ENCODE measurements at places on chromosomes 4 and X.

DNA sequence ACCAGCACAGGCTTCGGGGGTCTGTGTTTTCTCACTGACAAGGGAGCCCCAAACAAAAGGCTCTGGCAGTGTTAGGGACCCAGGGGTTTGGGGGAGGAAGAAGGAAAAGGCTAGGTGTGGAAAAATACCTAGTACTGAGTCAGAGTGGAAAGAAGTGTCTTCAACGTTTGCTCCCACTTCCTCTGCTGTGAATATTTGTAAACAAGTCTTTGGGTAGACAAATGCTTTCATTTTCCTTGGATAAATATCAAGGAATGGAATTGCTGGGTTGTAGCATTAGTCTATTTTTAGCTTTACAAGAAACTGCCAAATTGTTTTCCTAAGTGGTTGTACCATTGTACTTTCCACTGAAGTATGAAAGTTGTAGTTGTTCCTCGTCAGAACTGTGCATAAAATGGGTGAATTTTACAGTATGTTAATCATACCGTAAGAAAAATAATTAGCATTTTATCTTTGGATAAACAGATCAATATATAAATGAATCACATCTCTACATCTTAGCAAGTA lies 17.4 kb downstream of the COL4A5 start:
- DNase-seq = no peak

DNA sequence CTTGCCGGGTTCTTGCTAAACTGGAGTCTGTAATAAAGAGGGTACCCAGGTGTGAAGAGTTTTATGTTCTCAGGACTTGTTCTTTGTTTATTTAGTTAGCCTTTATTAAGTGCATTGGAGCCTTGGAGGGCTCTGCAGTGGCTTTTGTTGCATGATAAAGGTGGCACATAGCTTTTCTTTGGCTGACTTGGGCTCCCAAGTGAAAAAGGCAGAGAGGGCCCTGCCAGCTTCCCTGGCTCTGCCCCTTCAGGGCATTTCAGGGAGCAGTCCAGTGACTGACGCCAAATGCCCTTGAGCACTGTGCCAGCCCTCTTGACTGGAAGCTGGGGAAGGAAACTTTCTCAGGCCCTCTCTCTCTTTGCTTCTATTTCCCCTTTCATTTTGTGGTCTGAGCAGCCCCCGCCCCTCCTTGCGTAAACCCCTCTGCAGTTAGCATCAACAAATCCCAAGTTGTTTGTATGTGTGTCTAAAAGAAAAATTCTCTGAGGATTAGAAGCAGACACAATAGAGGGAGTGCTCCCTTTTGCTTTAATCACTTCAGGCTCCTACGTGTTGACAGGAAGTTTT lies 152.2 kb downstream of the NHS start:
- peak; percentile 7 for DNase-seq

DNA sequence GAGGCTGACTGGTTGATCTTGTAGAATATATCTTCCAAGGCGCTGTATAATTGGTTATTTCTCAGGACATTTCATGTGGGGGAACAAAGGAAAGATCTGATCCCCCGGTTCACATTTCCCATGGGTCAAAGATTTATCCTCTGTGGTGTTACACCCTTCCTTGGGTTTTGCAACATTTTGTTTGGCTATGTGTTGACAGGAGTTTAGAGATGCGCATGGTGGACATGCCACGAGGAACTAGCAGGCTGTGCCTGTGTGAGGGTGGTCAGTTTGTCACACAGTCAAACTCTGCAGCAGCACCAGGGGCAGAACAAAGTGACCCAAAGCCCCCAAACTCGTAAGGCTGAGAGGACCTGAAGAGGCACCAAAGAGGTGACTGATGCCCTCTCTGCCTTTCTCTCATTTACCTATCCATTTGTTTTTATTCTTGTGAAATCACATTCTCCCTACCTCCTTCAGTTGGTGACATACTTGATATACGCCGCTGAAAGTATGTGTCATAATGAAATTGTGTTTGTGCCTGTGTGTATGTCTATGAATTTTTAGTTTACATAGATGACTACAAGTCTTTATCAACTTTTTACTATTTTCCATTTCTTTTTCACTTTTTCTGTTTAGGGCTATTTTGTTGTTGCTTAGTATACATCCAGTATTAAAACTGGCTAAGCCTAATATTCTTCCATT lies 164.7 kb downstream of the SPCS3 start:
- no peak for DNase-seq

- DNase-seq = no peak
These were observed 1947.1 kb upstream of the TENM3 start for GRCh38 chr4:180296036-180296599.

DNA sequence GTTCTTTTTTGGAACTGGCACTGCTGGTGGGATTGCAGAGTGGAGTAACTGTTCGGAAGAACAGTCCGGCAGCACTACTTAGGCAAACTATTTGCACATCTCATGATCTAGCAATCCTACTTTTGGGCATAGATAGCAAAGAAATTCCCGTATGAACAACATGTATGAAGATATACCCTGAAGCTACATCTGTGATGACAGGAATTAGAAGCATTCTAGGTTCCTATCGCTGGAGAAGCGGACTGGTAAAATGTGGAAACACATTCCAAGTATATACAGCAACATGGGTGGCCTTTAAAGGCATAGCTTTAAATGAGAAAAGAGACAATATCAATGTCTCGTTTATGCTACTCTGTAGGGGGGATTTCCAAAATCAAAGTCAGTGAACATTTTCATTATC lies 3.1 kb downstream of the DCAF16 start:
- DNase-seq = no peak

GRCh38 chr4:41385481-41385880 lies 128.8 kb downstream of the UCHL1 start:
- DNase-seq = no peak

- no peak for DNase-seq
These were observed 202.6 kb downstream of the TMA16 start for GRCh38 chr4:163697121-163697520.

DNA sequence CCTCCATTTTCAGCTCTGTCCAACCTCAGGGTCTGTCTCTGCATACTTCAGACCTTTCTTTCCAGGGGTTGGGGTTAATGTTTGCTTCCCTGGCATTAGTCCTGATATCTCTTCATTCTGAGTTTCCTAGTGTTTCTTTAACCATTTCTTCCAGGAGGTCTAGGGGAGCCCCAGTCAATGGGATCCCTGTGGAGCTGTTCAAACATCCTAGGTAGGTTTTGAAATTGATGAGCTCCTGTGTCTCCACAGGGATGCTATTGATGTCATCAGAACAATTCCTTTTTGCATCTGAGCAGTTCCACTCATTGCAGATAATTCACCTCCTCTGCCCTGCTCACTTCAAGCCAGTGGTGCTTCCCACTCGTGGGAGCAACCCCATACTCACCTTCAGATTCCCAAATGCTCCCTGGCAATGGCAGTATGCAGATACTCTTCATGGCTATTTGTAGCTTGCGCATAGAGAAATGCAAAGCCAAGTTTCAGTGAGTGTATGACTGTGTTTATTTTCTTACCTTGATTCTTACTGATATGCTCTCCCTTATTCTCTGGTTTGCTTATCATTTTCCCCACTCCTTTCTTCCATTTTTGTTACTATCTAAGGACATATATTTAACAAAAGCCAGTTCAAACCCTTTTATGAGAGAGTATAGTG lies 33.7 kb upstream of the LIMCH1 start:
- DNase-seq = no peak

- DNase-seq = no peak
These were observed 765 bp upstream of the DGKK start for GRCh38 chrX:50471390-50471789.

DNA sequence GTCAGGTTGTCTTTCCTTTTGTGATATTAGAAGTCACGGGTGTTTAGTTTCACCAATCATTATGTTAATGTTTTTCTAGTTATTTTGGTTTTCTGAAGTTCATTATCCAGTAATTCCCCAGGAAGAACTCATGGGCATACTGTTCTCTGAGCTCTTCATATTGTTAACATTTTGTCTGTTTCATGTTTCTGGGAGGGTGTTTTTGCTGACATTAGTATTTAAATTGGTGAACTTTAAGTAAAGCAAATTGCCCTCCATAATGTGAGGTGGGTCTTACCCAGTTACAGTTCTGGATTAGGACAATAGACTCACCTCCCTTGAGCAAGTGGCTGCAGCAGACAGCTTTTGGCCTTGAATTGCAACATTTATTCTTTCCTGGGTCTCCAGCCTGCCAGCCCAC lies 163.4 kb downstream of the GPAT3 start:
- no peak for DNase-seq

- no peak for DNase-seq
These were observed 230.9 kb downstream of the C4orf33 start for GRCh38 chr4:129326571-129327460.

DNA sequence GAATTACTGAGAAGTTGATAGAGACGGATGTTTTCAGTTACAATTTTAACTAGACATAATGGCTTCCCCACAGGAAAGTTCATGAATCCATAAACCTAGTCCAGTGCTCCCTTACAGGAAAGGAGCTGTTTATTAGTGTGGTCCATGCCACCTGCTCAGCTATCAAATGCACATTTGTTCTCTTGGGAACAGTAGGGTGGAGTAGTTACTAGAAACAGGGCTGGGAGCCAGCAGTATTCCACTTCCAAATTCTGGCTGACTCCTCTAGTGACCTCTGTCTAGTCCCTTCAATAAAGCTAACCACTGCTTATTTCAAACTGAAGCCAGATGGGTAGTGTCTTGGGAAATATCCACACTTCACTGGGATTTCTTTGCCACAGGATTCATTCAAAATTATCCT lies 88.4 kb upstream of the TLL1 start:
- DNase-seq = peak; percentile 17

GRCh38 chr4:36251983-36252382 lies 7.7 kb upstream of the ARAP2 start:
- DNase-seq = no peak

GRCh38 chr4:72767618-72768302 lies 198.7 kb upstream of the ADAMTS3 start:
- no peak for DNase-seq

DNA sequence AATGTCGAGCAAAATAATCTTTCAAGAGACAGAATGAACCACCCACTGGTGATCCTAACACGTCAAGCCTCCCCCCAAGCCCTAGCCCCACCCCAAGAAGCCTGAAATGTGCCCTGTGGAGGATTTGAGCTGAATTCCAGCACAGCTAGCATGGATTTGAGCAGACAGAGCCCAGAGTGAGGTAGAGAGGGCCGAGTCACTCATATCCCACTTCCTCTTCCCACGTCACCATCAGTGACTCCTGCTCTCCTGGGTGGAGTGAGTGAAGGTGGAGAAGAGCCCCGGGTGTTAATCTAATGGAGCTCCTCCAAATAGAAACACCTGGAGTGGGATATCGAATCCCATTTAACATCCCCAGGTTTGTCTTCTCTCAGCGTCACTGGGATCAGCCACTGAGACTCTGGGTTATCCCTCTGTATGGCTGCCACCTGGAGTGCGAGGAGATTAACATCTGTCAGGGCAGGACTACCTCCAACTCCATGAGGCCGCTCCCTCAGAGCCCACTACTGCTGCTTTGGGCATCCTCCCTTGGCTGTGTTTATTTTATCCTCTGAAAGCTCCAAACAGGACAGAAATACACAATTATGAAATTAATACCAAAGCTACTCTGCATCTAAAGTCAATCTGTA lies 136.6 kb downstream of the NWD2 start:
- DNase-seq = no peak

- no peak for DNase-seq
These were observed 6.7 kb downstream of the SUV39H1 start for GRCh38 chrX:48703228-48703627.

DNA sequence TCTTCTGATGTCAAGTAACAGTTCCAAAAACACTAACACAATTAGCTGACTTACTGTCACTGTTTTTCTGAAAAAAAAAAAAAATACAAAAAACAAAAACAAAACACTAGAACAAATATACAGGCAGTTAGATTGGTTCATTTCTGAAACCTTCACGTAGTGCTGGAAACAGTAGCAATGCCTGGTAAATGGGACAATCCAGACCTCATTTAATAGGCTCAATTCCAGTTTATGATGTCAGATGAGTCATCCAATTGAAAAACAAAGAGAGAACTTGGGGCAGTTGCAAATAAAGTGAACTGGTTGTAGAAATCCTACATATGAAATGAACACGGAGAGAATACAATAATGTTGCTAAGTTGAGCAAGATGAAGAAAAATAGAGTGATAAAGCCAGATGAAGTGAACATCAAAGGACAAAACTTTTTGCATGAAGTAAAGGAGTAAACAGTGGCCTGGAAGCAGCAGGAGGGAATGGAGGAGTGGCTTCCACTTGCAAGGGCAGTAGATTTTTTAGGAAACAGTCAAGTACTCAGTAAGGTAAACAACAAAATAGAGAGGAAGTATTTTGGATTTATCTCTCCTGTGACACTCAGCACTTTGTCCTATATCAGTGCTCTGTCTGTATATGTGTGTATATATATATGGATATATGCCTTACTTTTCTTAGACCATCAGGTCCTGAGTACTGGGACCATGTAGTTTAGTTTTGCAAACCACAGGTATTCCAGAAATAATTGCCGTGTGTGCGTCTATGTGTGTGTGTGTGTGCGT lies 39.3 kb upstream of the MAGEA10 start:
- no peak for DNase-seq

DNA sequence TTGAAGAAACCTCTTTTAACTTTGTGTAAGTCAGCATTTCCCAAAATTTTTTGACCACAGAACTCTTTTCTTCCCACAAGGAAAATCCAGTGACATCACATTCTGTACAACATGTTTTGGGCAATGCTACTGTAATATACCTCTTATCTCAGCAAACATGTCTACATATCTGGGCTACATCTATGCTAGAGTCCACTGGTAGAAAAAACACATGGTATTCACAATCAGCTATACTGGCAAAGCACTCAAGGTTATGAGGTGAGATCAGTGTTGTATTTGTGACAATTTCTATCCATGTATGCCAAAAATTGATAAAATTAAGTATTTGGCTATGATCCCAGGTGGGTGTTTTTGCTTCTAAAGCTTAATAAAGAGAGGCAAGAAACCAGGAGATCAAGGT lies 98.0 kb downstream of the ATP11C start:
- no peak for DNase-seq

GRCh38 chr4:159370286-159370685 lies 267.4 kb downstream of the RAPGEF2 start:
- no peak for DNase-seq

DNA sequence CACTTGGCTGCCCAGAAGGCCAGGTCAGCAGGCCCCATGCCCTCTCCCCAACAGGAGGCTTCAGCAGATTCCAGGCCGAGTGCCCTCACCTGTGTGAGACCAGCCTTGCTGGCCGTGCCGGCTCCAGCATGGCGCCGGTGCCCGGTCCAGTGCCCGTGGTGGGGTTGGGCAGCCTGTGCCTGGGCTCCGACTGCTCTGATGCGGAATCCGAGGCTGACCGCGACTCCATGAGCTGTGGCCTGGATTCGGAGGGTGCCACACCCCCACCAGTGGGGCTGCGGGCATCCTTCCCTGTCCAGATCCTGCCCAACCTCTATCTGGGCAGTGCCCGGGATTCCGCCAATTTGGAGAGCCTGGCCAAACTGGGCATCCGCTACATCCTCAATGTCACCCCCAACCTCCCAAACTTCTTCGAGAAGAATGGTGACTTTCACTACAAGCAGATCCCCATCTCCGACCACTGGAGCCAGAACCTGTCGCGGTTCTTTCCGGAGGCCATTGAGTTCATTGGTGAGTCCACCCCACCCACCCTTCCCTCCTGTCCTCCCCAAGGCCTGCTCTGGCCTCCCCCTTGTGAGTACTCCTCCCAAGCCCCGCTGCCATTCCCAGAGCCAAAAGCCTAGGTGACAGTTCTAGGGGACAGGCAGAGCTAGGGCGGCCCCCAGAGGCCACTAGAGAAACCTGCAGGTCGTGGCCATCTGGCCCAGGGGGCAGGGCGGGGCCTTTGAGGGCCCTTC lies 2.3 kb downstream of the DUSP9 start:
- DNase-seq = peak; percentile 19

GRCh38 chr4:124526769-124527168 lies 185.8 kb downstream of the ANKRD50 start:
- no peak for DNase-seq

Measured in MG63 (cell line).